ENCODE measurements at places on chromosomes 5 and 9.

GRCh38 chr5:9160747-9161146, 385.1 kb downstream of the SEMA5A start:
- no peak for DNase-seq

GRCh38 chr5:40869384-40869783, 28.2 kb downstream of the CARD6 start:
- DNase-seq: no peak

- peak; percentile 46 for DNase-seq
Observed at GRCh38 chr9:93954434-93955061, 607 bp downstream of the BARX1 start.

- no peak for DNase-seq
Observed at GRCh38 chr9:73714294-73714693, 562.6 kb downstream of the ANXA1 start.

DNA sequence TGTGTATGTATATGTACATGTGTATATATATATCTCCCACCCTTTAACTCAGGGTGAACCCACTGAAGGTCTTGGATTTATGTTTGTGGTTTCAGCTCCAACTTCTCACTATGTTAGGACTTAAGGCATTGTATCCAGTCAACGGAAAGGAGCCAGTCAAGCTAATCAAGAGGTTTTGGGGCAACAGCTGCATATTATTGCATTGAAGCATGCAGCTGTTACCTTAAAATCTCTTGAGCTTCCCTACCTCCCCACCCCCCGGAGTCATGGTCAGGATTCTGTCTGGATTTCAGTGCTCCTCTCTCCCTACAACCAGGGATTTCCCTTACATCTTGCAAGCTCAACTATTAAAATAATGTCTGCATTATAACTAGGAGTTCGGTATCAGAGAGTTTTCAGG, 399.5 kb downstream of the SPOCK1 start:
- DNase-seq: no peak

DNA sequence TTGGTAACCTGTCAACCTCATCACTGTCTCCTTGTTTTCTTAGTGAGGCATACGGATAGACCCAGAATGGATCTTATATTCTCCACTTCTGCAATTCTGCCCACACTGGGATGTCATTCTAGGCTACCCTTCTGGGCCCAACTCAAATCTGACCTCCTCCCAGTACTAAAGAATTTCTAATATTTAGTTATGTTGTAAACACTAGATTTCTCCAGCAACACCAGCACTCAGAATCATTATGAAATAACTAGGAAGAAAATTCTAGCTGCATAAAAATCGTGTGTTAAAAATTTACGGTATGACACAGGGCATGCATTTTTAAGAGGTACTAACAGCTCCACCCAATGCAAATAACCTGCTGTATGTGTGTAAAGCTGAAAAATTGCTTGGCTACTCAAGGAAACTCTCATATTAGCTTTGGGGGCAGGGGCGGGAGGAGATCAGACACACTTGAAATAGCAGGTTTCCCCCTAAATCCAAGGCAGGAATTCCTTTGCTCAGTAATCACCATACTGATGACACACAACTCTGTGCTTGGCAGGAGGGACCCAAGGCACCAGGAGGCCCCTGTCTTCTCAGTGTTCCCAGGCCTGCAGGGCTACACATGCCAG, 27.3 kb downstream of the MACROH2A1 start:
- peak; percentile 49 for DNase-seq

DNA sequence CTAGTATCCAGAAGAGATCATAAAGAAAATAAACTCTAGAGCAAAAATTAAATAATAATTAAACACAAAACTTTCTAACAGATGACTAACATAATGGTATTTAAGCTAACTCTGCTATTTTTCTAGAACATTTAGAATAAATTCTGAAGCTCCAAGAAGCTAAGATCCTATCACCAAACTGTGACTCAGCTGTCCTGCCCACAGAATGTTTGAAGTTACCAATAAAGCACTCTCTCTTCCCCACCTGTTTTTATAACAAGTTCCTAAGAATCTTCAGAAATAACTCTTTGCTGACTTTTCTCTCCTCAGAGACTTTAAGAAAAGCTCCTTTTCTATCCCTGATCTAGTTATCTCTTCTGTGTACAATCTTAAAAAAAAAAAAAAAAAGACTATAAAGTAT, 6.0 kb upstream of the EFNA5 start:
- no peak for DNase-seq

DNA sequence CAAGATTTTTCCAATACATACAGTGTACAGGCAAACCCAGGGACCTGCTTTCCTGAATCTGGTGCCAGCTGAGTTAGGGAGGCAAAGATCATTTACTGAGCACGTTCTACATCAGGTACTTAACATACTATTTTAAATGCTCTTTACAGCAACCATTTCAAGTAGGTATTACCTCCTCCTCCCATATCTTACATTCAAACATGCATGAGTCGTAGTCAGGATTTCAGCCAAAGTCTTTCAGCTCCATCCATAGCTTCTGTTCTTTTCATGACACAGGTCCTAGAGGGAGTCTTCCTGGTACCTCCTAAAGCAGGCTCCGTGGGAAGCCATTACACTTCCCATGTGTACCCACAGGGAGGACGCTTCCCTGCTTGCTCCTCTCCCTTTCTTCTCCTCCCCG, 11.7 kb downstream of the KCNV2 start:
- DNase-seq: no peak

DNA sequence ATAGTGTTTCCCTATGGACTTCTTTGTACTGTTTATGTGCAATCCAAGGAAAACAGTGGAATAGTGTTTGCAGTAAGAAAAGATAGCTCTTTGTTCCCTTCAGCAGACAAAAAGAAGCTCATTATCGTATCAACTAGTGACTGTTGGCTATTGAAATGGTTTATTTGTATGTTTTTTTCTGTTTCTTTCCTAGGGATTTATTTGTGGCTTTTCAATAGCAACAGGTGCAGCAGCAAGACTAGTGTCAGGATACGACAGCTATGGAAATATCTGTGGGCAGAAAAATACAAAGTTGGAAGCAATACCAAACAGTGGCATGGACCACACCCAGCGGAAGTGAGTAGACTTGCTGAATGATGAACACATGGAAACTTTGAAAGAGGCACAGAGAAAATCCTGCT, 65.1 kb downstream of the SLC44A1 start:
- DNase-seq: no peak

DNA sequence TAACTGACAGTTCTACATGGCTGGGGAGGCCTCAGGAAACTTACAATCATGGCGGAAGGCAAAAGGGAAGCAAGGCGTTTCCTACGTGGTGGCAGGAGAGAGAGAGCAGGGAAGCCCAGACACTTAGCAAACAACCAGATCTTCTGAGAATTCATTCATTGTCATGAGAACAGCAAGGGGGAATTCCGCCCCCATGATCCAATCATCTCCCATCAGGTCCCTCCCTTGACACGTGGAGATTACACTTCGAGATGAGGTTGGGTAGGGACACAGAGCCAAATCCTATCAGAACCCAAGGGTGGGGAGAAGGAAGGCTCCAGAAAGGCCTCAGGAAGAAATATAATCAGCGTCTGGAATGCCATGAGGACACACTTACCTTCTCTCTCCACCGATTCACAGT, 34.3 kb downstream of the KIF4B start:
- DNase-seq: no peak

DNA sequence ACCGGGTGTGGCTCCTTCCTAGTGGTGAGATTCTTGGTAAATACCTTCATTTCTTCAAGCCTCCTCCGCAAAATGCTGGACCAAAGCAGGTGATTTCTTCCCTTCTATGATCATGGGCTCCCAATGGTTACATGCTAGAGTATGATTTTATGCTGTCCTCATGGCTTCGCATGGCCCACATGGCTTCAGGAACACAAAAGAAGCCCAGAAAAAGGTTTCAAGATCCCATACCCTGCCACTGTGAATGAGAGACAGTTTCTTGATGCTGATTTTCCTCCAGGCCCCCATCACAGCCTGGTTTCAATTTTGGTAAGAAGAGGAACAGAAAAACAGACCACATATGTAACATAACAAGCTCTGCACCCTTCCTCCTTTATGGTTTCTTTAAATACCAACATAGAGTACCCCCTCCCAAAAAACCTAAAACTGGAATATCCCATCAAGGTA, 2.4 kb upstream of the RXFP3 start:
- no peak for DNase-seq

DNA sequence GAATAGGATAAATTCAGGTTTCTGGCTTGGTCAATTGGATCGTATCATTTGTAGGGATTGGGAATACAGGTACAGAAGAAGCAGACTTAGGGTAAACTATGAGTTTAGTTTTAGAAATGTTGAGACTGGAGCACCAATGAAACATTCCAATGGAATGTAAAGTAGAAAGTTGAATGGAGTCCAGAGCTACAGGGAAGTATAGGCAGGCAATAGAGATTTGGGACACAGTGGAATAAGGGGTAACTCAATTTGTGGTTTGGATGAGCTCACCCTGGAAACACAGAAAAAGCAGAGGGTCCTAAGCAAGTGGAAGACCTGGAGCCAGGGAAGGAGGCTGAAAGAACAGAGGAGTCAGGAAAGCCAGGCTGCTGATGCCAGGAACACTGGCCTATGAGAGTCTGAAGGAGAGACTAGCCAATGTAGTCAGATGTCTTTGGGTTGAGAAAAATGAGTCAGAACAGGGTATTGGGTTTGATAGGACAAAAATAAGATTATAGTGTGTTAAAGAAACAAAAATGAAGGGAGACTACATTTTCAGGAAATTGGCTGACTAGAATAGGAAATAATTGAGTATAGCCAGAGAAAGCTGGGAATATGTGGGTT, 72.8 kb downstream of the STARD4 start:
- no peak for DNase-seq

DNA sequence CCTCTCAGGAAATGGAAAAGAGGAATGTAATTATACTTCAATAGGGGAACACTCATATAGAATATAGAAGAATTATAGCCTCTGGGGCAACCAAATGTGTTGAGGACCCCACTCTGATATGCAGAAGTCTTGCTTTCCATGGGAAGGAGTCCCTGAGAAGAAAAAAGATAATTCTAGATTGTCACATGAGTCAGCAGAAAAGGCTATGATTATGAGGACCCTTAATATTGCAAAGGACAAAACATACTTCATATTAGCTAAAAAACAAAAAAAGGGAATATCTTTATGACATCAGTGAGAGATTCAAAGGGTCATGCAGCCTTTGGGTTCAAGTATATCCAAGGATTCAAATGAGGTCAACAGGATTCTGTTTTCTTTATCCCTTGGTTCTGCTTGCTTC, 119.5 kb downstream of the PIK3R1 start:
- DNase-seq: no peak

DNA sequence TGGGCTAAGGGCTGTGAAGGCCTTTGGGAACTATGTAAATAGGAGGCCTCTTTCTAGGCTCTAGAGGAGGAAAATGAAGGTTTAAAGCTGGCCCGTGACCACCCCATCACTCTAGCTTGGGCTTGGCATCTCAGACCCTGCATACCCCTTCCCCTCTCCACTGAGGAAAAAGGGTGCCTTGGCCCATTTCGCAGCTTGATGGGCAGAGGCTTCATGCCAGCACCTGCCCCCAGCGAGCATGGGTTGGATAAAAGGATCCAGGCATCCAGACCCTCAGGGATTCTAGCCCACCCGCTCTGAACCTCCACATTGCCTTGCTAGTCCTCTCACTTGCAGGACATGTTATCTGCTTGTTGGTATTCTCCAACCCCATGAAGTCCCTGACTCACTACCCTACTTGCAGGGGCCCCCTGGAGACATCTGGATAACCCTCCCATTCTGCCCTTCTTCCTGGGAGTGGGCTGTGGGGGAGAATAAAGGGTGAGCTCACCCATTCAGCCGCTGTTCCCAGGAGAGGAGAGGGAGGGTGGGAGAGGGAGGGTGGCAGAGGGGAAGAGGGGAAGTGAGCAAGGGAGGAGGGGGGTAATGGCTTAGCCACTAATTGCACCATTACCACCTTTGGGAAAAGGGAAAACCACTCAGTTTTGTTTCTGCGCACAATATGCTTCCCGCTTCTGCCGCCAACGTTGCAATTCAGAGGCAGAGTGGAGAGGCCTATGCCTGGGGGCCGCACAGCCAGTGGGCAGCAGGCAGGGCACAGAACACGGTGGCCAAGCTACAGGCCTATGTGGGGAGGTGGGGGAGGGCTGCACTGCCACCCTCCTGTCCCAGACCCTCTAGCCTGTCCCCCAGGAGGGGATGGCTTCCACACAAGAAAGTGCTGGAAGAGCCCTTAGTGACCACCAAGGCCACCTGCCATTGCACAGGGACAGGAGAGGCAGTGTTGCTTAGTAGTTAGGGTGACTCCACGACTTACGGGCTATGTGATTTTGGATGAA, 2.1 kb upstream of the CAMK2A start:
- no peak for DNase-seq
